ENCODE measurements at places on chromosomes 3 and 15.

DNA sequence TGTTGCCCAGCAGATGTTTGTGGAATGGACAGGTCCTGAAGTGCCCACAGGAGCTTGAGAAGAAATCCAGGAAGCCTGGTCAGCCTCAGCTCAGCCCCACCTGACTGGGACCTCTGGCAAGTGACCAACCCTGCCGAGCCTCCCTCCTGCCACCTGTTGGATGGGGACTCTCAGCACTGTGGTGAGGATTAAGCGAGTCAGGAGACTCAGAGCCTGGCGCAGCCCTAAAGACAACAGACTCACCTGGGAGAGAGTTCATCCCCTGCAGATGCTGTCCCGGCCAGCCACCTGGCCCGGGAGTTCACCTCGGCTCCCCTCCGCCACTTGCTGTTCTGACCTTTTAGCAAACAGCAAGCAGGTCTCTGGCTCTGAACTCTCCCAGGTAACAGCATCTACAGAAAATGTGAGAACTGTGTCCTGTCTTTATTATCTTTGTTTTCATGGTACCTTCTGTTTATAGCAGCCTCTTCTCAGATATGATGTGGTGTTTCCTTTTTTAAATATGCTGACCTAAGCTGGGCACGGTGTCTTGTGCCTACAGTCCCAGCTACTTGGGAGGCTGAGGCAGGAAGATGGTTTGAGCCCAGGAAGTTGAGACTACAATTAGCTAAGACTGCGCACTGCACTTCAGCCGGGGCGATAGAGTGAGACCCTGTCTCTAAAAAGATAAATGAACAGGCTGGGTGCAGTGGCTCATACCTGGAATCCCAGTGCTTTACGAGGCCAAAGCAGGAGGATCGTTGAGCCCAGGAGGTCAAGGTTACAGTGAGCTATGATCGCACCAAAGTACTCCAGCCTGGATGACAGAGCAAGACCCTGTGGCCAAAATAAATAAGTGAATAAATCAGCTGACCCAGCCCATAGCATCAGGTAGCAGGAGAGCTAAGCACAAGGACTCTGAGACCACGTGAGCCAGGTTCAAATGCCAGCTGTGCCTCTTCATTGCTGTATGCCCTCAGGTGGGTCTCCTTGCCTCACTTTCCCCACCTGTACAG is 32.4 kb upstream of the SLC6A6 start:
- peak; percentile 22 for DNase-seq

- DNase-seq: no peak
These were observed 59.6 kb downstream of the NPTN start for GRCh38 chr15:73573572-73573971.

- DNase-seq: no peak
These were observed 682.1 kb upstream of the CFAP20DC start for GRCh38 chr3:59731943-59732342.

DNA sequence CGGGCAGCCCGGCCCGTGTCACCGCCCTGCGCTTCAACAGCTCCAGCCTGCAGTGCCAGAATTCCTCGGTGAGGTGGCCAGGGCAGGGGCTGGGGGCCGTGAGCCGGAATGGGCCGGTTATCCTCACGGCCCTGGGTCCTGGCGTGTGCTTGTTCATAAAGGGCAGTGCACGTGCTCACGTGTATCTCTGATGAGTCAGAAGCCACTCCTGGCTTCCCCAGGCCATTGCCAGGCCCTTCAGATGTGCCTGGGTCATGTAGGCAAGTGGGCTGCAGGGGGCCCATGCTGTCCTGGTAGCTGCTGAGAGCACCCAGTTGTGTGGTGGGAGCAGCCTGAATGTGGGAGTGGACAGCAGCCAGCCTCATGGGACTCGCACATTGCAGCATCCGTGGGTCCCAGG is 29.2 kb downstream of the PLXNA1 start:
- no peak for DNase-seq

DNA sequence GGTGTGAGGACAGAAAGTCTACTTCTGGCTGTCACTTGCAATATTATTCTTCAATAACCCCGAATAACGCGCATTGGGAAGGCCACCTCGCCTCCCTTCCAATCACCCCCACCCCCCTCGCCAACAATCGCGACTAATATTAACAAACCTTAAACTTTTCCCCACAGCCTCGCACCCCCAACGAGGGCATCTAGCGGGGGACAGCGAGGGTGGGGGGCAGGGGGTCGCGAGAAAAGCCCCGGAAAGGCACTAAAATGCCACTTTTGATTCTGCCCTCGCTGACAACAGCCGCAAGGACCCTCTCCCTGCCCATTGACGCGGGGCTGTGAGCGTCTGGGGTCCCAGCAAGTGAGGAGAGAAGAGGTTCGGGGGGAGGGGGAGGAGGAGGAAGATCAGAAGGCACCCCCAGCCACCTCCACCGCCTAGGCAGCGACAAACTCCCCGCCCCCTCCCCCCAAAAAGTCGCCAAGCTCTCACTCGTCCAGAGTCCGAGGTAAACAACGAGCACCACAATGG is 868 bp downstream of the SATB1 start:
- no peak for DNase-seq

- DNase-seq: no peak
These were observed 172.5 kb downstream of the NSMCE3 start for GRCh38 chr15:29097168-29097567.

DNA sequence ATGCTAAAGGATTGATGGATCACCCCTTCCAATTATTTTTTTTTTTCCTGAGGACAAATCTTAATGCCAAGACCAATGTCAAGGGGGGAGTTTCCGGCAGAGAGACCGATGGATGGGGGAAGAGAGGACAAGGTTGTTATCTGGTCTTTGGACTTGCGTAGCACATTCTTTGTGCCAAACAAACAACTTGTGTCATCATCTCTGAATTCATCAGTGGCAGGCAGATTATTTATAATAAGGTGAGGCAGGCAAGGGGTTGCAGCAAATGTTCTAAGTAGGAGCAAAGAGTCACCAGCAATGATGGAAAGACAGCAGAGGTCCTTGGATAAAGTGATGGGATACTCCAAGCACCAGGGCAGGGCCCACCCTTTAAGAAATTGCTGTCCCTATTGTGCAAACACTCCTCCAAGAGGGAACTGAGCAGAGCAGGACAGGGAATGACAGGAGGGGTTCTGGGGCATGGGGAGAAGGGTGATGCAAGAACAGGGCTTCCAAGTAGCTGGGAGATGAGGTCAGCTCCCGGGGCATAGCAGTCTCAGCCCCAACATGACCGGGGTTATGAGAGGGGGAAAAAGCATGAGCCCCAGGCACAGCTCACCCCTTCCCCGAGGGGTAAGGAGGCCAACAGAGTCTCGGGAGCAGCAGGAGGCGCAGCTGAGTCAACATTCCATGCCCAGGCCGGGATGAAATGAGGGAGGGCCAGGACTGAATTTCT is 57.4 kb downstream of the ANXA2 start:
- no peak for DNase-seq

DNA sequence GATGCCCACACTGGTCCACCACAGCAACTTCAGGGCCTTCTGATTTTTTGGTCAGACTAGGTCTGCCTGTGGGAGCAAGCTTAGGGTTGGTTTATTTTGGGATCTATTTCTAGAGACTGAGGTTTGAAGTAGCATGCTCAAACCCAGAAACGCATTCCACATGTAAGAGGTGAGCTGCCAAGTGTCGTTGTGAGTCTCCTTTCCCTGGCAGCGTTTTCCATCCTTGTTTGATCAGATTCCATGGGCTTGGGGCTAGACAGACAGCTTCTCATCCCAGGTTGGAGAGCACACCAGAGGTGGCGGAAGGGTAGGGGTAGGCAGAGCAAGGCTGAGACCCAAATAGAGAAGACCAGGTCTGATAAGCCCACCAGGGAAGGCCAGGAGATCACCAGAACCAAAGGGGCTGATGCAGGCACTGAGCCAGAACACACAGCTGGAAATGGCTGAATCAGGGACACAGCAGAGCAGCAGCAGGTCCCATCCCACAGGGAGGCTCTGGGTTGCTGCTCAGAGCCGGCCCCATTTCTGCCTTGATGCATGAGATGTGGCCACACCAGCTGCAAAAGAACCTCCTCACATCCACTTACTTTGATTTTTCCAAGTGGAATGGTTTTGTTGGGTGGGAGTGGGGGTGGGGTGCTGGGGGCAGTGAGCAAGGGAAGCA is 186.8 kb downstream of the THSD4 start:
- DNase-seq: no peak

DNA sequence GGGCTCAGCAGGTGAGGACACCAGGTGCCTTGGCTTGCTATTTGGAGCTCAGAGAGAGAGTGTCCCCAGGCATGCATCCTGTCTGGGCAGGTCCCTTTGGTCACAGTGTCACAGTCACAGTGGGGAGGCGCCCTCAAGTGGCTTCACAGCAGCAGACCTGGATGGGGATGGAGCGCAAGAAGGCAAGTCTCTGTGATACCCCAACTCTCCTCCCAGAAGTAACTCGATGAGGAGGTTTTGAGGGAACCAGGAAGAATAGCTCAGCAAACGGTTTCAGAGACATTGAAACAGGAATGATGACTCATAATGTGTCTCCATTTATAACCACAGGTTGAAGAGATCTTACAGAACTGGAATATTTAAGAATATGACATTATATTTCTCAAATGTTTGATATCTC is 66.5 kb upstream of the SH3GL3 start:
- DNase-seq: no peak

DNA sequence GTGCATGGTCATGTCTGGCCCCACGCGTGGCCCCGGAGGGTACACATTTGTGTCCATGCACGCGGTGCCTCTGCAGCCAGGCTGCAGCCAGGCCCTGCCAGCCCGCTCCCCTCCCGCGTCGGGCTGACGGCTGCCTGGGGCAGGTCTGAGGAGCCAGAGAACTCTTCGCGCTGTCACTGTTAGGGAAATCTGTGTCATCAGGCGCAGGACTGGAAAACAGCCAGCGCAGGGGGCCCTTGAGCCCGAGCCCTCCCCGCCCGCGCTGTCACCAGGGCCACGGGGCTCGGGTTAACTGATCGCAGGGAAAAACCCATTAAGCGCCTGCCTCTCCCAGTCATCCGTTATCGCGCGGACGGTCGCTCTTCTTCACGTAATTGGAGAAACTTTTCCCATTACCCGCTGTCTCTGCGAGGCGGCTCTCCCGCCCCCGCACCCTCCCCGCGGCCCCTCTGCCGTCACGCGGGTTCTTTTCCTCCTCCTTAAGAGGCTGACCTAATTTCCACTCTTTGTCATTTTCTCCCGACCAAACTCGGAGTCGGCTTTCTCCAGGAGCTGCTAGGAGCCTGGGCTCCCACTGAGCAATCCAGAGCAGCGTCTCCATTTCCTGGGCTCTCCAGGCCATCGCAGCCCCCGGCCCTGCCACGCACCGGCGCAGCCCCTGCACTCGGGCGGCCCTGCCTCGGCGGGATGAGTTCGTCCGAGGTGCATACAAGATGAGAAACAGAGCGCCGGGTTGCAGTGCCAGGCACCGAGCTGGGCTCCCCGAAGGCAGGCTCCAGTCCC is 57.5 kb upstream of the PRR23E start:
- no peak for DNase-seq

DNA sequence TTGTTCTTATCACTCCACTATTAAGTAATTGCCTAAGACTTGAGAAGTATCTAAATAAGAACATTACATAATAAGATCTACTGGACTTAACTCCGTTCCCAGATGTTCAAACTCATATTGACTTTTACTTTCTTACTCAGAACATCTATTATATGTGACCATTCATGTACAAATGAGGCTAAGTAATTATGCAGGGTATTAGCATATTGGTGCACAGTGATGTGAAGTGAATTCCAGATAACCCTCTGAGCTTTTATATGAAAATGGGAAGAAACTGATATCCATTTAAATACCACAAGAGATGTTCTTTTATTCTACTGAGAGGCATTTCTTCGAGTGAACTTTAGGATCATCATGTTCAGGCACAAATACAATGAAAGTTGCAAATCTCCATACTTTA is 135.7 kb downstream of the ZPLD1 start:
- DNase-seq: no peak

Data from NCI-H774 (cell line).